ENCODE measurements at places on chromosomes 16 and 17.

DNA sequence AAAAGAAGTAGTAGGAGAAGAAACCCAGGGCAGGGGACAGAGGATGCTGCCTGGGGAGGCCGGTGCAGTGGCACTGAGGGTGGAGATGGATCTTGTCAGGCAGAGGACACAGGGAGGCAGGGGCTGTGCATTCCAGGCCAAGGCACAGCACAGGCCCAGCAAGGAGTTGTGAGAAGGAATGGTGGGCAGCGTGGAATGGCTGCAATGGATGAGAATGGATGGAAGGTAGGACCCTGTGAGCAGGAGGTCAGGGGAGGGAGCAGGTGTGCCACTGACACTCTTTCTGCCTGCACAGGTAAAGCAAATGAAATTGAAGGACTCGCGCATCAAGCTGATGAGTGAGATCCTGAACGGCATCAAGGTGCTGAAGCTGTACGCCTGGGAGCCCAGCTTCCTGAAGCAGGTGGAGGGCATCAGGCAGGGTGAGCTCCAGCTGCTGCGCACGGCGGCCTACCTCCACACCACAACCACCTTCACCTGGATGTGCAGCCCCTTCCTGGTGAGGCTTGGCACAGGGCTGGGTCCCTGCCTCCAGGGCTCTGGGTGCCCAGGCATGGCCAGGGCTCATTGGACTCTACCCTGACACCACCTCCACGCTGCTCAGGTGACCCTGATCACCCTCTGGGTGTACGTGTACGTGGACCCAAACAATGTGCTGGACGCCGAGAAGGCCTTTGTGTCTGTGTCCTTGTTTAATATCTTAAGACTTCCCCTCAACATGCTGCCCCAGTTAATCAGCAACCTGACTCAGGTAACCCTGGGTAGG, 32.8 kb downstream of the ABCC3 start:
- DNase-seq, result no peak

DNA sequence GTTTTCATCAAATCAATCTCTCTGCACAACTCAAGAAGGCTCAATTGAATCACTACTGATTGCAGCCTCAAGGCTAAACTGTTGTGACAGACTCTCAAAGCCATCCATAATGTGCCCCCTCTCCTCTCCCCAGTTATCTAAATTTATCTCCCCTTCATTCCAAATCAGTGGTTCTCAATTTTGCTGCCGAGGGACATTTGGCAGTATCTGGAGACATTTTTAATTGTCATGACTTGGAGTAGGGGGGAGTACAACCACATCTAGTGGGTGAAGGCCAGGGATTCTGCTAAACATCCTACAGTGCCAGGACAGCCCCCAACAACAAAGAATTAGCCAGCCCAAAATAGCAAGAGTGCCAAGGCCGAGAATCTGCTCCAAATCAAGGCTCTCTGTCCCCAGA, 9.1 kb downstream of the USP31 start:
- DNase-seq, result no peak

DNA sequence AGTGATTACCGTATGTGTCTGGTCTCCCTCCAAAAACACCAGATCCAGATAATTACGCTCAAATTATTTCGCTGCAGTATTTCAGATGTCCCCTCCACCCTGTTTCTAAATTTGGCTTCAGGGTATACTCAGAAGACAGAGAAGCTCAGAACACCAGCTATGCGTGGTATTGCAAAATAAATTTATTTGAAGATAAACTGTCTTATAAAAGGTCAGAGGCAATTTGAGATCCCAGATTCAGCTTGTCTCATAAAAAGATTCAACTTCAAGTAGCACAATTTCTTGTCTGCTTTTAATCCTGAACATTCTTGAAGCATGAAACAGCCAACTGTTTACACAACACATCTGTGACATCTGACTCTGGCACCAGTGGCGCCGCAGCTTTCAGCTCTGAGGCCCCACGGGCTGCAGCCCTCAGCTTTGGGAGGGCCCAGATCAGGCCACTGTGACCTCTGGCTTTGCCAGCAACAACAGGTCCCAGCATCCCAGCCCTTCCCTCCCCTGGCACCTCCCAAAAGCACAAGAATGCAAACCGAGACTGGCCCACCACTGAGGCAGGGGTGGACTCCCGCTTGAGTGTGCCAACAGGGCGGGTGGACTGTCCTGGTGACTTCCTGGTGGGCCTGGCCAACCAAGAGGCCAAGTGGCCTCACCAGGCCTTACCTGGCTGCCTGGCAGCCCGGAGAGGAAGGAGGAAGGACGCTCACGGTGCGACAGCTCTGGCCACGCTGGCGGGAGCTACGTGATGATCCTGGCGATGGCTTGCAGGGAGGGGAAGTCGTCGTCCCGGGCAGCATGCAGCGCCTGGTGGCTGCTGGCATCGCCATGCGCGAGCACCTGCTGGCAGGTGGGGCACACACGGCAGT, 8.0 kb downstream of the SYNGR3 start:
- no peak for DNase-seq

GRCh38 chr16:82630219-82630618, 3.5 kb downstream of the CDH13 start:
- DNase-seq, result no peak

GRCh38 chr16:48949636-48950035, 332.0 kb downstream of the CBLN1 start:
- DNase-seq, result no peak

- DNase-seq, result peak; percentile 67
Observed at GRCh38 chr17:44221084-44221861, 1.8 kb upstream of the UBTF start.

DNA sequence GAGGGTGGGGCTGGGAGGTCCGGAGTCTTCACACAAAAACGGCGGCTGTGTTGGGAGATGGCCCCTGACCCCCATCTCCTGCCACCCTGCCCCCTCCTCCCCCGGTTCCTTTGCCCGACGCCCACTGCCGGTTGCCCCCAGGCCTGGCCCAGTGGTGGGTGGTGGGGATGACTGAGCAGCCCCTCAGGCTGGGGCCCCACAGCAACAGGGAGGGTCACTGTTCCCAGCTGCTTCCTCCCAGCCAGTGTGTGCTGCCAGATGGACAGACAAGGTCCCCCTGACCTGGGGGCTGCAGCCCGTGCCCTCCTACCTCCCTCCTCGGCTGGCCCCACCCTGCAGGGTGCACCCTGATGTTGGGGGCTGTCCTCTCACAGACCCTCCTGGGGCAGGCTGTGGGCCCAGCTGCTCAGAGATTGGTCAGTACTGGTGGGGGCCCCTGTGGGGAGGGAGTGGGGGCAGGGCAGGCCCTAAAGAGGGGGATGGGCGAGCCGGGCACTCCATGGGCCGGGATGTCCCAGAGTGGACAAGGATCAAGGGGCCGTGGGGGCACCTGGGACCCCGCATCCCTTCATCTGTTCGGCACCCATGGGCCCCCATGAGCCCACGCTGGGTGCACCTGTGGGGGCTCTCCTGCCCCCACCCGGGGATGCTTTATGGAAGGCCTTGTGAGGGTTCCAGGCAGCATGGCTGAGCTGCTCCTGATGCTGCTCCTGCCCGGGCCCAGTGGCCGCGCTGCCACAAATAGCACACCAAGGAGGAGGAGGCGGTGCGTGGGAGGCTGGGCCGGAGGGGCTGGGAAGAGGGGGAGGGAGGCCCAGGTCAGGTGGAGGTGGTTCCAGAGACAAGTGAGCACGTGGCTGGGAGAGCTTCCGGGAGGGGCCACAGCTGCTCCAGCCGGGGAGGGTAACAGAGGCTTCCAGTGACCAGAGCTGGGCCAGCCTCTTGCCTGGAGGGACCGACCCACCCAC, 5.1 kb downstream of the C1QTNF8 start:
- DNase-seq, result no peak
